ENCODE measurements at places on chromosomes 1 and 21.

- DNase-seq: no peak
Observed at GRCh38 chr1:1124508-1124785, 8.6 kb upstream of the C1orf159 start.

GRCh38 chr1:85289207-85289847 is 12.9 kb upstream of the BCL10 start:
- no peak for DNase-seq

- DNase-seq: no peak
Observed at GRCh38 chr1:63343922-63344321, 21.6 kb downstream of the FOXD3 start.

- peak; percentile 94 for DNase-seq
Observed at GRCh38 chr1:3746830-3747521, 5.3 kb upstream of the CCDC27 start.

GRCh38 chr1:240314845-240315801 is 223.4 kb downstream of the FMN2 start:
- no peak for DNase-seq

- DNase-seq: no peak
Observed at GRCh38 chr1:117613249-117613968, 7.6 kb downstream of the TENT5C start.

- DNase-seq: no peak
Observed at GRCh38 chr1:199859491-199859933, 168.0 kb upstream of the NR5A2 start.

DNA sequence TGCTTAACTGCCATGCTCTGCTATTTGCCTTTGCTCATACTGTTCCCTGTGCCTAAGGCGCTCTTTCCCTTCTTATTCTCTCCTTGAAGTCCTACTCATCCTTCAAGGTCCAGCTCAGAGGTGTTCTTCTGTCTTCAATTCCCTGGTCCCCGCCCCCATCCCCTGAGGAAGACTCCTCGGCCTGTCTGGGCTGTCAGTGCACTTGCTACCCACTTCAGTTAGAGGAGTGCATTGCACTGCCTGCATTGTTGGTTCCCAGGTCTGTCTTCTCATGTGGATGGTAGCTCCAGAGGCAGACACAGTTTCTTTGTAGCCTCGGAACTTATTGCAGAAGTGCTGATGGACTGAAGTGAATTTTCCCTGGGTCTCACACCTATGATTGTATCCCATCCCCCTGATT is 194.0 kb downstream of the C1orf94 start:
- DNase-seq: no peak

- DNase-seq: no peak
Observed at GRCh38 chr1:29518183-29518835, 282.0 kb downstream of the PTPRU start.

DNA sequence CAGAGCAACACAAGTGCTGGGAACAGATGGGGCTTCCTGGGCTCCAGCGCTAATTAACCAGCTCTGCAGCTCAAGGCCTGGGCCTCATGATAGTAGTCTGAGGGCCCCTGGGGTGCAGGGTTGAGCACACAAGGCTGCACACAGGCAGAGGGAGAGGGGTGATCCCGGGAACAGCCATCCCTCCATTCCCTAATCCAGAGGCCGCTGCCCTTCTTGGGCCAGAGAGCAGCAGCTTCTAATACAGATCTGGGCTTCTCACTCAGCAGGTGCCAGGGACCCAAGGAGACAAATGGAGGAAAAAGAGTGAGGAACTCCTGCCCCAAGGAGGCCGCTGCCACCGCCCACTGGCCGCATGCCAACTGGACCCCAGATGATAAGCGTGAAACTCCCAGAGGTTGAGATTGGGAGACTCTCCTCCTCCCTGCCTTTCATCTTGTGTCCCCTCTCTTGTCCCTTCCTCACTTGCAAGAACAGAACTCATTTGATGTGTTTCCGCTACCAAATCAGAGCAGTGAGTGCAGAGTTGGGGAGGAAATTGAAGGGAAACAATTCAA is 58.0 kb upstream of the IFNAR2 start:
- no peak for DNase-seq

DNA sequence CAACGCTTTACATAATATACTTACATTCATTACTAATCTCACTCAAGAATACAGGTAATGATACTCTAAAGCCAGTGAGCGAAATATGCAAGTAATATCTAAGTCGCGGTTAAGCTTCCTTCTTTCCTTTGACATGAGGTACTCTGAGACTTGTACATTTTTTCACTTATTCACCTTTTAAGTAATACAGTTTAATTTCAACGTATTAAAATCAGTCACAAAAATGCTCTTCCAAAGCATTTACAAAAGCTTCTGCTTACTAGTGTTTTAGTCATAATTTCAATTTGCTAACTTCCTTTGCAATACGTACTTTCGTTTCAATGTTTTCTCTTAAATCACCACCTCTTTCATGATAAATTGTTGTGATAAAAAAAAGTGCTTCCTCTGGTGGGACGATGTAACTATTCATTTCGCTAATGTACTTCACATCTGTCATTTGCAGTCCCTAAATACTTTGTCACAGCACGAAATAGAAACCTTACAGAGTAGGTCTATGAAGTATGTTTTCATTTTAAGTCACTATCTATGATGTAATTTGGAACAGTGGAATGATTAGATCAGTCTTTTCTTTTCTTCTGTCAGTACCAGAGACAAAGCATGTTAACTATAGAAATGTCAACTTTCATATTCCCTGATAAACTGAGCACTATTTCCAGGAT is 34.0 kb upstream of the ADGRL4 start:
- DNase-seq: no peak

GRCh38 chr1:236370420-236370819 is 23.7 kb upstream of the EDARADD start:
- DNase-seq: no peak

GRCh38 chr1:208387908-208388811 is 144.0 kb upstream of the PLXNA2 start:
- peak; percentile 15 for DNase-seq

DNA sequence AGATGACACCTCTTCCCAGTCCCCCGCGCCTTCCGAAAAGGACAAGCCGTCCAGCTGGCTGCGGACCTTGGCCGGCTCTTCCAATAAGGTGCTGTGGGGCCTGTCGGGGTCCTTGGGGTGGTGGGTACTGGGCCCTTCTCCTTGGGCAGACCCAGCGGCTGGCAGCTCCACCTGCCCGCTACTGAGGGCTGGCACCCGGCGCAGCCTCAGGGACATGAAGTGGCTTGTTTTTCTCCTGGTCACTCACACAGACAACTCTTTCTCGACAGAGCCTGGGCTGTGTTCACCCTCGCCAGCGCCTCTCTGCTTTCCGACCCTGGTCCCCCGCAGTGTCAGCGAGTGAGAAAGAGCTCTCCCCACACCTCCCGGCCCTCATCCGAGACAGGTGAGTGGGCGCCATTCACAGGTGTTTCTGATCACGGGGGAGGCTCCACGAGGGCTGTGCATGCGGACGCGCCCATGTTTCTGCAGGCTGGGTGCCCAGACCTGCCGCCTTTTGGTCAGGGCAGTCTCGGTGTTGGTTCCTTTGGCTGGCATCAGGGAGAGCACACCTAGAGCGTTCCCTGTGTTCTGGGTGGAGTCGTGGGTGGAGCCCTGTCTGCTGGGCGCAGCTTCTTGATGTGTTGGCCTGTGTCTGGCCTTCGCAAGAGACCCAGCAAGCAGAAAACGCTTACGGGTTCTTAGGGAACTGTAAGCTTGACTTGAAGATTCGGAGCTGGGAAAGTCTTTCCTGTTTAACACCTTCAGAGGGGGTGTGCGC is 75.1 kb downstream of the SKI start:
- DNase-seq: no peak

DNA sequence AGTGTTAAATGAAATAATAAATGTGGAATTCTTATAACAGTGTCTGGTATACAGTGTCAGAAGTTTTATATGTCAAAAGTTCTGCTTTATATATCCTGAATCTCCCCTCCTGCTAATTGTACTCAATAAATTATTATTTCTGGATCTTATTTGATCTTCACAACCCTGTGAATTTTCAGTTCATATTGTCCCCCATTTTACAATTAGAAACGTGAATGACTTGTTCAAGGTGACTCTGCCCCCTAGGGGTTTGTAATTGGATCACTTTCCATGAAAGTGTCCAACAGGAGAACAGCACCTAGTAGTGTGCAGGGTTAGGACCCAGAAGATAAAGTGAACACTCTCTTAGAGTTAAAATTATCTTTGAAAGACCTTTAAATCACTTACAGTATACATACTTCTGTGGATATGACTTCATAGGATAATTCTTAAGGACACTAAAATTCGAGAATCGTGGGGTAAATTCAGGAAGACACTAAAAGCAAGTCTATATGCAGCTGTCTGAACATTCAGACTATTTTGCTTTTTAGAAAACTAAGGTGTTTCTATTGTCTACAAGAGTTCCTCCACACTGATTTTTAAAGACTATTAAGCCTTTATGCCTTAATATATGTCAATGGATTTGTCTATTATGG is 4.5 kb upstream of the DDR2 start:
- no peak for DNase-seq

GRCh38 chr1:241881440-241881839 is 33.4 kb downstream of the EXO1 start:
- no peak for DNase-seq

GRCh38 chr1:244196571-244197285 is 145.6 kb downstream of the ZBTB18 start:
- DNase-seq: no peak

GRCh38 chr1:153291514-153291913 is 21.2 kb downstream of the PGLYRP3 start:
- no peak for DNase-seq

DNA sequence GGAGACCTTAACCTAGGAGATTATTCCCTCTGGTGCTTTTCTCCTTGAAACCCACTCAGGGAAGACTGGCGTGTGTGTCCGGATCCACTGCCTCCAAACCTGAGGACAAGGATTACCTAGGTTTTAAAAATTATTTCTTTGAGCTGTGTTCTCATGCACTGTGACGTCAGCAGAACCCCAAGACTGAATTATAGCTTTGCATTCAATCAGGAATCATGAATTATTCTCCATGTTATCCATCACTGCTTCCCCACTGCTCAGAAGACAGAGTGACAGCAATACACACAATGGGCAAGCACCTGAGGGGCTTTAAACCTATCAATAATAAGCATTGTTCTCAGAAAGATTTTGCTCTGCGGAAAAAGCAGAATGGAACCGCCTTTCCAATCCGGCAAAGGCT is 253.2 kb upstream of the FOXD3 start:
- no peak for DNase-seq

DNA sequence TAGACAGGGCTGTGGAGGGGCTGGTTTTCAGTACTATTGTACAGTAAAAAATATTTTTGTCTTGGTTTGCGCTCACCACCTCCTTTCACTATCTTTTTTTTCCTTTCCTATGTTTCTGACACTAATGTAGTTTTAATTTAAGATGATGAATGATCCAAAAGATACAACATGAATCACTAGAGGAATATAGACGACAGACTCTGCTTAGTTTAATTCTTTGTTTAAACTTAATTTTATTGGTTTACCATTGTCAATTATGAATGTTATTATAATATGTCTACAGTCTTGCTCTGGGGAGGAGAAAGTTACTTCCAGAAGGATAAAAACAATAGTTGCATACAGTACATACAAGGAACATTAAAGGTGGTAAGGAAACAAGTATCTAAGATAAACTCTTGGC is 682.4 kb upstream of the ADGRL4 start:
- DNase-seq: no peak

DNA sequence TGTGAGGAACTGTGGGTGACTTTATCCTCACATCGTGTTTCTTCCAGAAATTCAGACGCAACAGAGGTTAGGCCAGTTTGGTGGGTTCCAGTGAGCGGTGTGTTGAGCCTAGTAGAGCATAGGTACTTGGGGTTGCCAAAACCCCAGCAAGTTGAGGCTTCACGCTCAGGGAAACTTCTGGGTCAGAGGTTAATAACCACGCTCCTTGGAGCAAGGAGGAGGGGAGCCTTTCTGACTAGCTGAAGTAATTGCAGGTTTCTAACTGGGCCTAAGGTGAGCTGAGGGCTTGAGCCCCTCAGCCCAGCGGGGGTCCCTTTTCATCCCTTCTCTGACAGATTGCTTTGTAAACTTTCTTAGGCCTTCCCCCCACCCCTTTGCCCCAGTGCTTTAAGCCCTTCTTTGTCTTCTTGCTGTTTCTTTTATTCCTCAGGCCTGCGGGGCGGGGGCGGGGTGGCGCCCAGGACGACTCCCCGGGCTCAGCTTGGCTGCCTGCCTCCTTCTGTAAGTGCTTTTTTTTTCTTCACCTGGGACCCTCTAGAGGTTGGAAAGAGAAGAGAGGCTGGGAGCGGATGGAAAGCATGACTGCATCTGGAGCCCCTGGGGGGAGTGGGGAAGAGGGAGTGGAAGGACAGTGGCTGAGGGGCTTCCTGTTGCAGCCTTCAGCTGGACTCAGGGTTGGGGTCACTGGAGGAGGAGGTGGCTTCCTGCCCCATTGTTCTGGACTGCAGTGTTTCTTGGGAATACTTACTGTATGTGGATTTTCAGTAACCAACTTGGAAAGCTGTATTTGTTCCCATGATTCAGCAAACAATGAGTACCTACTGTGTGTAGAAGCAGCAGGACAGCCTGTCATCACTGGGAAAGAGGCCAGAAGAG is 1.3 kb upstream of the ZNF436 start:
- DNase-seq: peak; percentile 55

DNA sequence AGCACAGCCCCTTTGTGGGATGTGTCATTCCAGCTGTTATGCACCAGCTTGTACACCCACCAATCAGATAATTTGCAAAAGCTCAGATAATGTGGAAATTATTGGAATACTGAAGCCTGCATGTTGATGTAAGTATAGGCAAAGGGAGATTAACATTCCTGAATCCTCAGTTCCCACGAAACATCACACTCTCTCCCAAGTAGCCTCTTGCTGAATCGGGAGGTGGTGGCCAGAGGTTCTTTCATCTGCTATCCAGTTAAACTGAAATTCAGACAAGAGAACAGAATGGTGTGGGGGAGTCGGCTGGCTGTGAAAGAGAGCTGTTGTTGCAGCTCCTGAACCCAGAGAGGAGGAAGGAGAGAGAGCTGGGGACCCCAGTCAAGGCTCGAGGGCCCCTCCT is 170.9 kb downstream of the ZBTB18 start:
- no peak for DNase-seq

GRCh38 chr21:38741092-38741949 is 64.4 kb upstream of the ETS2 start:
- no peak for DNase-seq

DNA sequence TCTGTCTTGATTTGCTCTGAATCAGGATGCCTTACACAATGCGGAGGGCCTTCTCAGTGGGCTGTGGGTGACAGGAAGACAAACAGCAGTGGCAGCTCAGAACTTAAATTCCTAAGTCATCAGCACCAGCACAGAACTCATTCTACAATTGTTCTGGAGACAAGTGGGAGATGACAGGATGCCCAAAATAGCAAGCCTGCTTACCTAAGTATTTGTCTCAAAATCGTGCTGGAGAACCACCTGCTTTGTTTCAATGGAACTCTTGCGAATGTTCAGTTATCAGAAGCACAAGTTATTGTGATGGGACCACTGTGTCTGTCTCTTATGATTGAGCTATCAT is 76.1 kb downstream of the VCAM1 start:
- no peak for DNase-seq

Data from nephron progenitor cell (in vitro differentiated cells).